ENCODE measurements at places on chromosomes 13 and 19.
A peak's percentile ranks its signal among the peaks of the same experiment; 100 is the strongest.

DNA sequence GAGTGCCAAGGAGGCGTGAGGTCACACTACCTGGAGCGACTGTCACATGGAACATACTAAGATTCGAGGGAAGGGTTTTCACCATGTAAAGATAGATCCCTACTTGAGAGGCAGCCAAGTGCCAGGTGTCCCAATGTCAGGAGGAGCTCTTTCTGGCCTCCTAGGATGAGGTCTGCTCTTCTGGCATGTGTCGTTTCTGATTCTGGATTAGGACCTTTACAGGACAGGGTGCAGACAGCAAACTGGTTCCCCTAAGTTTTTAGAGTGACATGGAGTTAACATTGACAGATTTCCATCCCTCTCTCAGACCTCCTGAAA lies 75.3 kb downstream of the ZNF536 start:
- DNase-seq, result no peak

- no peak for DNase-seq
These were observed 231.0 kb upstream of the IRS2 start for GRCh38 chr13:110017379-110017778.

GRCh38 chr19:9956956-9957355 lies 20.6 kb upstream of the OLFM2 start:
- no peak for DNase-seq

GRCh38 chr19:48638831-48639381 lies 1.7 kb upstream of the DBP start:
- no peak for DNase-seq

GRCh38 chr19:24140099-24140498 lies 53.1 kb downstream of the ZNF254 start:
- no peak for DNase-seq

DNA sequence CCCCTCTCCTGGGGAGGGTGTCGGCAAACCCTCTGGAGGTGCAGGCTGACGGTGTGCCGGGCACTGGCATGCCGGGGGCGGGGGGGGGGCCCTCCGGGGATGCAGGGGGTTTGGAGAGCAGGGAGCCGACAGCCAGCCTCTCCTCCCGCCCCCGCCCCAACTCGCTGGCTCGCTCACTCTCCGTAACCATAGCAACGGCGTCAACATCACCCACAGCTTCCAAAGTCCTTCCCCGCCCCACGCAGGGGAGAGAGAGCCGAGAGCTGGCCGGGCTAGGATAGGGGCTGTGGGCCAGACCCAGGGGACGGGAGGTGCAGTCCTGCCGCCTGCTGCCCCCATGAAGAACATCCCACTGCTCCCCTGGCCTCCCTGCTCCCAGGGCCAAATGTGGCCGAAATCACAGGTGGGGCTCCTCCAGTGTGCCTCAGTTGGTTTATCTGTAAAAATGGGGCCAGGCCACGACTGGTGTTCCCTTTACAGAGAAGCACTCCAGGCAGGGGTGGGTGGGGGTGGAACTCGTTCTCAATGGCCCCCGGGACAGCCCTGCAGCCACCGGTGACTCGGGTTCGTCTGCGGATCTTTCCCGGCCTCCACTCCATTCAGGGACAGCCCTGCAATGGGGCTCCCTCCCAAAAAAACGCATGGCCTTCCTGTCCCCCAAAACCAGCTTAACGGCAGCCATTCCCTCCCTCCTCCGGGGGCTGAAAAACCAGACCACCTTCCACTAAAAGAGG lies 3.2 kb downstream of the KLF16 start:
- peak; percentile 91 for DNase-seq

Measured in HAP-1 (cell line).